T-helper 2 cell (primary cell): ENCODE measurements at places on chromosomes 7 and 10.
A peak's percentile ranks its signal among the peaks of the same experiment; 100 is the strongest.

- DNase-seq = no peak
Measured at GRCh38 chr10:91339729-91340128, 70.4 kb upstream of the HECTD2 start.

DNA sequence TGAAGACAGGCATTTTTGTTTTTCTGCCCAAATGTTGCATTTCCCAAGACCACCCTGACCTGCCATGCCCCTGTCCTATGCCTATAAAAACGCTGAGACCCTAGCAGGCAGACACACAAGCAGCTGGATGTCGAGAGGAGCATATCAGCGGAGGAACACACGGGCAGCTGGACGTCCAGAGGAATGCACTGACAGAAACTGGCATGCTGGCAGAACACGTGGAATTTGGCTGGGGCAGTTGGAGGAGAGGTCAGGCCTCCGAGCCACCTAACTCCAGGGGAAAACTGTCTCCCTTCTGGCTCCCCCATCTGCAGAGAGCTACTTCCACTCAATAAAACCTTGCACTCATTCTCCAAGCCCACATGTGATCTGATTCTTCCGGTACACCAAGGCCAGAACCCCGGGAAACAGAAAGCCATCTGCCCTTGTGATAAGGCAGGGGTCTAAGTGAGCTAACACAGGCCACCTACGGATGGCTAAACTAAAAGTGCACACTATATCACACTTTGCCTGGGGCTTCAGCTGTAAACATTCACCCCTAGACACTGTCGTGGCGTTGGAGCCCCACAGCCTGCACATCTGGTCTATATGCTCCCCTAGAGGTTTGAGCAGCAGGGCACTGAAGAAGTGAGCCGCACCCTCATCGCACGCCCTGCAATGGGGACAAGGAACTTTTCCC is 10.0 kb upstream of the CDHR3 start:
- DNase-seq = no peak

DNA sequence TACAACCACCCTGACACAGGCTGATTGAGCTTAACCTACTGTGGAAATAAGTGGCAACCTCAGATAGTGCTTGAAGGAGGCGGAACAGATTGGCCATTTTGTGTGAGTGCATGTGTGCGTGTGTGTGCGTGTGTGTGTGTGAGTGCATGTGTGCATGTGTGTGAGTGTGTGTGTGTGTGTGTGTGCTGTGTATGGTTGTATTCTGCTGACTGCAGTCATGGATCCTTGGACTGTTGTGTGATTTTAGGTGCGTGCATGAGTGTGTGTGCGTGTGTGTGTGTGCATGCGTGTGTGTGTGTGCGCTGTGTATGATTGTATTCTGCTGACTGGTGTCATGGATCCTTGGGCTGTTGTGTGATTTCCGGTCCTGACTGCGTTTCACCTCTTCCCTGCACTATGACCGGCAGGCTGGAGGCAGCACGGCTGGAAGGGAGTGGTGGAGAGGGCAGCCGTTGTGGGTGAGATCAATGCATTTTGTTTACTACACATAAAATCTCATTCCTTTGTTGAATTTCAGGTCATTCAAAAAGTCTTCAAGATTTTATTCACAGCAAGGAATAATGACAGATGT is 6.3 kb downstream of the IQCE start:
- no peak for DNase-seq

GRCh38 chr10:69335063-69335587 is 56.8 kb downstream of the HK1 start:
- peak; percentile 38 for DNase-seq

DNA sequence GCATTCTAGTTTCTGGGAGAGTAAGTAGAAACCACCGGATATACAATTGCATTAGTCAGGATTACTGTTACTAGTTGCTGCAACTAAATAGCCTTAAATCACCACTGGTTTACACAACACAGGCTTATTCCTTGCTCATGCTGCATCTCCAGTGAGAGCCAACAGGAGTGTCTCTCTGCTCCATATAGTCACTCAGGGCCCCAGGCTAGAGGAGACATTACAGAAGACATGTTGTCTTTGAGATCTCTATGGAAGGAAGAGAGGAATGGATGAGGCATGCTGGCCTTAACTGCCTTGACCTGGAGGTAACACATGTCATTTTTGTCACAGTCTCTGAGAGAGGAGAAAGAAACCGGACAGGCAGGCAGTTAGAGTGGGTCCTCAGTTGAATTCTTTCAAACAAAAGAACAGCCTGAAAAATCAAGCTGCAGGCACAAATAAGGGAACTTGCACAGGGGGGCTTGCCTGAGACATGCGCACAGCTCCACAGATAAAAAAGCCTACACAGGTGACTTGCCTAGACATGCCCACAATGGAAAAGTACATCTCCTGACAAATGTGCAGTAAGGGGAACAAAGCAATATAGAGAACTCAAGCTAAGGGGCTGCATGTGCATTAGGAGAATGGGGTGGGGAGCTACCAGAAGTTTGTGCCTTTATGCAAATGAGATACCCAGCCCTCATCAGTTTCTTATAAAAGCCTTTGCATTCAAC is 348.0 kb downstream of the TYW1 start:
- no peak for DNase-seq

GRCh38 chr7:47543714-47544113 is 38.2 kb downstream of the TNS3 start:
- DNase-seq = no peak

DNA sequence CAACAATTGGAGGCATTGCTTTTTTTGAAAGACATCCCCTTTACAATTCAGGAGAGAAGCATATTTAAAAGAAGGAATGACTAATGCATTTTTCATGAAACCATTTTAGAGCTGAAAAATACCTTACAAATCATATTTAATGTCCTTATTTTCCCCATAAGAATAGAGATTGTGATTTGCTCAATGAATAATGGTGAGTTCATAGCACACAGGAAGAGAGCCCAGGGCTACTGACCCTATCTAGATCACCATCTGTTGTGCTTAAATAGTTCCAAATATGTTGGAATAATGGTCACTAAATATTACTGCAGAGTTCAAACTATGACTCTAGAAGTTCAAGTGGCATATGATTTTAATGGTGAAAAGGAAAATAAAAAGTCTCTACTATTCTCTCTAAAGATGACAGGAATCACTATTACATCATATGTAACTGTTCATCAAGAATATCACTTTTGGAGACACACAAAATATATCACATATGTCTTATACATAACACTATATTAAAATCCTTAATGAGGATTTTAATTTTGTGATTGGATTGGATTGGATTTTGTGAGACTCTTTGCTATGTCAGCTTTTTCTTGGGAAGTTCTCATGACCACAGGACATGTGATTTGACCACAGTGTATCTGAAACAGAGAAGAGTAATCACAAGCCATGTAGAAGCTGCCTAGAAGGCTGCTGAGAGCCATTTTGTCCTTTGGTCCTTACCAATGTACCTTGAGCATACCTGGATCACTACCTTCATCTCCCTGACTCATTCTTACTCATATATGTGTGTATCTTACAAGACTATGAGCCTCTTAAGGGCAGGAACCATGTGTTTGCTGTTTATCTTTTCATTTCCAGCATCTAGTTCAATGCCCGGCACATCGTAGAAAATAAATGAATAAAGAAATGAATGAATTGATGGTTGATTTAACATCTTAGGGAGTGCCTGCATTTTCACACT is 26.4 kb downstream of the SLC16A9 start:
- DNase-seq = no peak

- DNase-seq = no peak
Measured at GRCh38 chr10:102604439-102604841, 39.8 kb upstream of the TRIM8 start.

GRCh38 chr7:106424476-106425016 is 139.8 kb upstream of the NAMPT start:
- no peak for DNase-seq

- peak; percentile 5 for DNase-seq
Measured at GRCh38 chr7:28784171-28784902, 173.8 kb downstream of the TRIL start.

DNA sequence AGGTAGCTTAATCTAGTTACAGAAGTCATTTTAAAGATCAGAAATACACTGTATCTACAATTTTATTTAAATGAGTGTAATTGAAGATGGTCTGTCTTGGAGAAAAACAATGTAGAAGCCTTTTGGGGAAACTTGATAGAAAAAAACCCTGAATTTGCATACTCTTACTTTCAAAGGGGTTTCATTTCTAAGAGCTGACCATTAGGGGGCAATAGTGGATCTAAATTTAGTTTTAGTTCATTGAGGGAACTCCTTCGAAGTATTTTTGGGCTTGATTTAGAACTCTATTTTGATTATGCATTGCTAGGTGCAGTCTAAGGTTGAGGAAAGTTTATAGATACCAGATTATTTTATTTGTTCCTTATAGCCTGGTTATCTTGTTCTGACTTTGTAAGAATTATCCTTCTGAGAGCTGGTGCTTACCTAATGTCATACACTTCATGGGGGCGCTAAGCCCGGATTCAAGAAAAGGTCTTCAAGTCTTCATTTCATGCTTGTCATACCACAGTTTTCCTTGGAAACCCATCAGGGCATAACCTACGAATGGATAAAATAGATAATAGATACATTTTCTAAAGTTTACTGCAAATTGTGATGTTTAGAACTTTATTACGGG is 69.1 kb upstream of the MXI1 start:
- DNase-seq = no peak

GRCh38 chr7:35596061-35596460 is 98.9 kb downstream of the HERPUD2 start:
- no peak for DNase-seq

DNA sequence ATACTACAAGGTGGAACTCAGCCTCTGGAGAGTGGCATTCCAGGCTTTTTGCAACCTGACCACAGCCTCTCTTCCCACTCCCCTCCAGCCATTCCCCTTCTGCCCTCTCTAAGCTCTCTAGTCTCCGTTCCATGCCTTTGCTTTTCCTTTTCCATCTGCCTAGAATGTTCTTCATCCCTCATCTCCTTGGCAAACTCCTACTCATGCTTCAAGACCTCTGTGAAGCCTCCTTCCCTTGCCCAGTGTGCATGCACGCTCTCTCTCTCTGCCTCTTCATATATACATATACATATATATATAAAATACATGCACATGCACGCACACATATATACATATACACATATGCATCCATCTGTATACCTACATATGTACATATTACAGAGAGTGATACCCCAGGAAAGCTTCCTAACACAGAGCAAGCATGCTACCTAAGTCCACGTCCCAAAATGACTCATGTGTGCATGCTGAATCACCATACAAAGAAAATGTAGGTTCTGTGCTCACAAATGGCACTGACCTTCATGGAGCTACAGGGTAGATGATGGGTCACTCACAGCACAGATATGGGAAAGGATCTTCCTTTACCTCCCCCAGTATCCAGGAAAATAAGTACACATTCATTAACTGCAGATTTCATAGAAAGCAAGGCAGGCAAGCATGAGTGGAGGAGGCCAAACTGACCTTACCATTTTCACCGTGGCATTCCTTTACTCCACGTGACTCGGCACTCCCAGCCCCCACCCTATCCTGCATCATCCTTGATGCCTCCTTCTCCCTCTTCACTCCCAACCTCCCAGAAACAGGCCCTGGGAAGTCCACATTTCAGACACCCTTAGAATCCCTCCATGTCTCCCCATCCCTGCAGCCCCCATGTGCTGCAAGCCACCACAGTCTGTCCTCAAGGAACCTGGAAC is 238.4 kb upstream of the ZMIZ1 start:
- DNase-seq = no peak

GRCh38 chr7:26490640-26491624 is 199.3 kb downstream of the SNX10 start:
- no peak for DNase-seq

DNA sequence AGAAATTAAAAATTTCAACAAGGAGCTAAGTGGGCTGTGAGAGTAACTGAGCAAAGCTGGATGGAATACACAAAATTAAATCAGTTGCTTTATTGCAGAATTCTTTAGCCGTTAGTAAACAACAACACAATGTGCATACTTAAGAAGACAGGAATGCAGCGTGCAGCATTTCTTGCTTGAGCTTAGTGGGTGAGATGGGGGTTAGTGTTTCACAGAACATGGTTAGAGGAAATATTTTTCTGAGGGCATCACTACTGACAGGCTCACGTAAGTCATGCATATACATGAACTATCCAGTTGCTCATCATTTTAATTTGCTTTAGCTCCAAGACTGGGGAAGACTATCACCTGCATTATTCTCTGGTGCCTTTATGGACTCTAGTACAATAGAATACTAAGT is 80.8 kb downstream of the CD36 start:
- DNase-seq = no peak

DNA sequence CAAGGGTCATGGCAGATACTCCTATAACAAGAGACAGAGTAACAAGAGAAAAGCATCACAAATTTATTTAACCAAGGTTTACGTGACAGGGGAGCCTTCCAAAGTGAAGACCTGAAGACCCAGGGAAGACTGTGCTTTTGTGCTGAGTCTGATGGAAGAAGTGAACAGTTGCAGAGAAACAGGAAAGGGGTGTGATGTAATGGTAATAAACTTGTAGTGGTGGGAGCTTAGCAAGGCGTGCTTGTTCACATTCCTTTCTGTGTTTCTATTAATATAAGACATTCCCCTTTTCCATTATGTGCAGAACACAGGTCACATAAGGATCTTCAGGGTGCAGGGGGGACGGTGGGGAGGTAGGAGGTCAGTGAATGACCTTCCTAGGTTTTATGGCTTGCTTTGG is 25.5 kb upstream of the C10orf67 start:
- no peak for DNase-seq

GRCh38 chr7:6709808-6710207 is 3.1 kb upstream of the ZNF12 start:
- no peak for DNase-seq

- no peak for DNase-seq
Measured at GRCh38 chr10:114303556-114303955, 64.5 kb downstream of the VWA2 start.

DNA sequence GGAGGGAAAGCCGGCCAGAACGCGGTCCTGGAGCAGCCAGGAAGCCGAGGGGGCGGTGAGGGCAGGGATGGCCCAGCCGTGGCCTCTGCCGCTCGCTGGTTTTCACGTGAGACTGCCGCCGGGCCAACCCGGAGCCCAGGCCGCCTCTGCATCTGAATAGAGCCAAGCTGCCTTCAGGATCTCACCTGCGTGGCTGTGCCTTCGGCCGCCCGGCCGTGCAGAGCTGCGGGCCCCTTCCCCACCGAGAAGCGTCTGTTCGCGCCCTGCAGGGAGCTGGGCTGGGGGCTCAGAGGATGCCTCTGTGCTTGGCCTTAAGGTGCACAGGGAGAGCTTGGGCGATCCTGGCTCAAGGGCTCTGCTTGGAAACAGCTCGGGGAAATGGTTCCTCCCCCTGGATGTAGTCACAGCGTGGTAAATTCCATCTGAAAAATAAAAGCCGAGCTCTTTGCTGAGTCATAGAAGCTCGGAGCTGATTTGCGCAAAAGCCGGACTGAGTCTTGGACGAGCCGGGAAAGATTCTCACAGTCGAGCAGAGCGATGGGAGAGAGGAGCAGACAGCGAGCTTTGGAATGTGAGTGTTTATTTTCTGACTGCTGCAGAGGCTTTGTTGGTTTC is at the start of gene JAKMIP3:
Gene JAKMIP3 (plus strand): TSS at position 456 of the 615 bp plus-strand sequence. CDS start 38,863 bp downstream, outside the sequence.
- no peak for DNase-seq

DNA sequence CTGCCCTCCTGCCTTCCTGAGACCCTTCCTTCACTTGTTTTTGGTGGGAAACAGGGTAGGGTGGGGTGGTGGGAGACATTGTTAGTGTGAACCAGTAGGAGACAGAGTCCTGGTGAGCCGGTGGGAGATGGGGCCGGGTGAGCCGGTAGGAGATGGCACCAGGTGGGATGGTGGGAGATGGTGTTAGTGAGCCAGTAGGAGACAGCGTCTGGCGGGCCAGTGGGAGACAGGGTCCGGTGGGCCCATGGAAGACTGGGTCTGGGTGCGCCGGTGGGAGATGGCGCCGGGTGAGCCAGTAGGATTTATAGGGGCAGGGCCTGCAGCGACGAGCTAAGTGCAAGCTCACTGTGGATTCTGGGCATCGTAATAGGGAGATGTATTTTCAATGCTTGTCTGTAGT is 116.8 kb downstream of the TRRAP start:
- DNase-seq = no peak

- DNase-seq = no peak
Measured at GRCh38 chr10:90984898-90985297, 64.0 kb upstream of the ANKRD1 start.
